H1 (cell line): ENCODE measurements at places on chromosomes 2 and 18. TPM values are rescaled to one million over a fixed set of nuclear protein-coding genes. Genes with fewer than 3 reads are reported as not detected.

The ANTXR1 gene
- 44.3 and 45.9 TPM in 2 replicates for total RNA-seq

The VIT gene
- not detected in 2 replicates for total RNA-seq

The ONECUT2 gene
- total RNA-seq: 1.9 and 3.3 TPM in 2 replicates

The TUBA4B gene
- total RNA-seq: 0.24 TPM in 1 of 2 replicates, not detected in the other

DNA sequence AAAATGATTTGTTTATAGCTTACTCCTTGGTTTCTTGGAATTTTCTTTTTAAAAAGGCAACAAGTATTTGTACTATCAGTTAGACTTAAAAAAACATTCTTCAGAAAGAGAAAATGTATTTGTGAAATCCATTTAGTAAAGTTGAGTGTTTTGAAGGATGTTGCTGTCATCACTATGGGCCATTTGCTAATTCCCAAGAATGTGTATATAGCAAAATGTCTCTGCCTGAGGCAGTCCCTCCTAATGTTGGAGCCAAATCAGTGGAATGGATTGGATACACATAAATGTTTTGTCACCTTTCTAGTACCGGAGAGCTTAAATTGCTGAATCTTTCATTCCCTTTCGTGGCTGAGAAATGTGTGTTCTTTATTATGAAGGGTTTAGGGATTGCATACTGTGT lies 890.2 kb upstream of the ZEB2 start:
- H3K4me3 ChIP-seq: no peak overlapping the region
- H3K27me3 ChIP-seq: no peaks in the 10 kb centered on the region
- DNase-seq: no peak
- H3K4me1 ChIP-seq: no peaks in the 10 kb centered on the region
- no peaks in the 10 kb centered on the region for H3K36me3 ChIP-seq
- H3K27ac ChIP-seq: no peak overlapping the region

- DNase-seq: no peak
- H3K36me3 ChIP-seq: no peaks in the 10 kb centered on the region
- H3K4me3 ChIP-seq: no peak overlapping the region
- no peak overlapping the region for H3K27ac ChIP-seq
- 0 out of 2 replicates have a peak, but pooled peaks cover 2% of the 10 kb centered on the region for H3K4me1 ChIP-seq
Observed at GRCh38 chr2:143528021-143528420, 398.8 kb downstream of the ARHGAP15 start.

DNA sequence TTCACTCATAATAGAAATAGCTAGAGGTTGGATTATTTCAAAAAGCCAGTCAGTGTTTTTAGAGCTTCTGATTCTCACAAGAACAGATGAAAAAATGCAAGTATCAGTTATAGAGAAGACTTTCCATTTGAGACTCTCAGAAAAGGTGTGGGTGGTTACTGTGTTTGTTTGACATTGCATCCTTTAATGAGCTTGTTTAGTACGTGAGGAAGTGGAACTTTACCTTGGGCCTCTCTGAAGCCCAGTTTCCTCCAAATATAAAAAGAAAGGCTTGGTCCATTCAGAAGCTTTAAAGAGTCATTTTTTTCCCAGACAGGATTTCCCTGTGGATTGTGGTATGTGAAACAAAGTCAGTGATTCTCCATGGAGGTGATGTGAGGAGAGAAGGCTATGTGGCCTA lies 89.9 kb upstream of the RANBP2 start:
- DNase-seq: no peak
- H3K27me3 ChIP-seq: no peaks in the 10 kb centered on the region
- no peaks in the 10 kb centered on the region for H3K4me1 ChIP-seq
- H3K36me3 ChIP-seq: no peaks in the 10 kb centered on the region

DNA sequence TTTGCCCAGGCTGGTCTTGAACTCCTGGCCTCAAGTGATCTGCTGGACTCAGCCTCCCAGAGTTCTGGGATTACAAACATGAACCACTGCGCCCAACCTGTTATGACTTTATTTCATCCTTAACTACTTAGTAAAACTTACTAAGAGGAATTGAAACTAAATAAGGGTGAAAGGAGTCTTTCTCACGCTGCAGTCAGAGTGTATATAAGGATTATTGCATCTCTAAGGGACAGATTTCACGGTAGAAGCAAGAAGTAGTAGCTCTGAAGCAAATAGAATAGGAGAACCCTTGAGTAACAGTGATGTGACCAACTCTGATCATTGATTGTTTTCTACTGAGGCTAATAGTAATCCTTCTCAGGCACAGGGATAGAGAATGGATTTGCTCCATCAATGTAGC lies 960.1 kb downstream of the CPS1 start:
- H3K27me3 ChIP-seq: no peaks in the 10 kb centered on the region
- H3K4me1 ChIP-seq: no peaks in the 10 kb centered on the region; the same call in 1 of the 2 replicates
- no peaks in the 10 kb centered on the region for H3K36me3 ChIP-seq
- DNase-seq: no peak

- H3K27me3 ChIP-seq: no peaks in the 10 kb centered on the region
- H3K4me1 ChIP-seq: no peaks in the 10 kb centered on the region
- no peak overlapping the region for H3K27ac ChIP-seq
- H3K4me3 ChIP-seq: no peak overlapping the region
- DNase-seq: no peak
Observed at GRCh38 chr18:21663578-21663977, 41.0 kb downstream of the ABHD3 start.

DNA sequence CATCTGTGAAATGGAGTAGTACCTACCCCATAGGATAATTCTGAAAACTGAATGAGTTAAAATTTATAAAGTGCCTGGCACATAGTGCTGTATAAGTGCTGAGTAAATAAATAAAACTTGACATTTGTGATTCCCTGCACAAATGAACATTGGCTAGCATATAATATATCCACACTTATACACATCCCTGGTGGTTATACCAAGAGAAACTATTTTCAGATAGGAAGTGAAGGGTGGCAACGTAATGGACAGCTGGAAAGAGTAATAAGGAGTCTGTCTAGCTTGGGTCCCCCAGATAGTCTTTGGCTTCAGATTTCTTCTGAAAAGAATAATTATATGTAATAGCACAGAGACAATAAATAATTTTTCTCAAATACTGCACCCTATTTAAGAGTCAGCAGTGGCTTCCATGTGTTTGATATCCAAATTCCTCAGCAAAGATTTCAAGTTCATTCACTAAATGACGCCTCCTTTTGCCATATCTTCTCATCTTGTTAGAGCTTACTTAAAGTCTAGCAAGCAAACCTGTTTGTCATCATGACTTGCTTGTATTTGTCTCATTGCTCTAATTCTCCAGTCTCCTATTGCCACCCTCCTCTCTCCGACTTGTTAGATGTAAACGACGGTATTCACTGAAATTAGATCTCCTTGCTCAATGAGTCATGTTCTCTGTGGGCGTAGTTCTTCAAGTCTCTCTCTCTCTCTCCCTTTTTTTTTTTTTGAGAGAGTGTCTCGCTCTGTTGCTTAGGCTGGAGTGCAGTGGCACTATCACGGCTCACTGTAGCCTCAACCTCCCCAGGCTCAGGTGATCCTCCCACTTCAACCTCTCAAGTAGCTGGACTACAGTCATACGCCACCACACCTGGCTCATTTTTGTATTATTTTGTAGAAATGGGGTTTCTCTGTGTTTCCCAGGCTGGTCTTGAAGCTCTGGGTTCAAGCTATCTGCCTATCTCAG lies 8.7 kb upstream of the ADGRF3 start:
- no peak overlapping the region for H3K4me3 ChIP-seq
- H3K36me3 ChIP-seq: no peaks in the 10 kb centered on the region
- no peak for DNase-seq
- H3K27me3 ChIP-seq: no peaks in the 10 kb centered on the region
- H3K4me1 ChIP-seq: no peaks in the 10 kb centered on the region
- no peak overlapping the region for H3K27ac ChIP-seq

GRCh38 chr2:52611759-52612158 lies 1155.8 kb upstream of the CHAC2 start:
- H3K27ac ChIP-seq: no peak overlapping the region
- H3K27me3 ChIP-seq: no peaks in the 10 kb centered on the region
- no peaks in the 10 kb centered on the region for H3K4me1 ChIP-seq
- no peak for DNase-seq

DNA sequence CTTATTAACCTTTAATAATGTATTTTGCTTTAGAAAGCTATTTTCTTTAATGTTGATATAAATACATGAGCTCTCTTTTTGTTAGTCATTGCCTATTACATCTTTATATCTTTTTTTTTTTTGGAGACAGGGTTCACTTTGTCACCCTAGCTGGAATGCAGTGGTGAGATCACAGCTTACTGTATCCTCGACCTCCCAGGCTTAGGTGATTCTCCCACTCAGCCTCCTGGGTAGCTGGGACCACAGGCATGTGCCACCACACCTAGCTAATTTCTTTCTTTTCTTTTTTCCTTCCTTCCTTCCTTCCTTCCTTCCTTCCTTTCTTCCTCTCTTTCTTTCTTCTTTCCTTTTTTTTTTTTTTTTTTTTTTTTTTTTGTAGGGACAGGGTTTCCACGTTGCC lies 15.4 kb downstream of the NAB1 start:
- H3K4me1 ChIP-seq: no peaks in the 10 kb centered on the region
- no peak for DNase-seq
- H3K27ac ChIP-seq: no peak overlapping the region
- H3K27me3 ChIP-seq: no peaks in the 10 kb centered on the region
- H3K4me3 ChIP-seq: no peak overlapping the region

DNA sequence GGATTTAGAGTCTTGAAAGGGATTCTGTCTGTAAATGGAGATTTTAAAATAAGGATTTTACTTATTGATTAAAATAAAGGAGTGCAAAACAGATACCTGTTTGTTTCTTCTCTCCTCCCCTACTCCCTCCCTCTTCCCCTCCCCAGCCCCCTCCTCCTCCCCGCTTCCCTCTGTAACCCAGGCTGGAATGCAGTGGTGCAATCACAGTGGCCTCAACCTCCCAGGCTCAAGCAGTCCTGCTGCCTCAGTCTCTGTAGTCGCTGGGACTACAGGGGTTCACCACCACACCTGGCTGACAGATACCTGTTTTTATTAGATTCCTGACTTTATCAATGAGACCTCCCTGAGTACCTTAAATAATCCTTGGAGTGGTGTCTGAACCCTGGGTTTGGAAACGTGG lies 57.1 kb downstream of the OXER1 start:
- no peak for DNase-seq
- no peaks in the 10 kb centered on the region for H3K27me3 ChIP-seq
- no peak overlapping the region for H3K27ac ChIP-seq

DNA sequence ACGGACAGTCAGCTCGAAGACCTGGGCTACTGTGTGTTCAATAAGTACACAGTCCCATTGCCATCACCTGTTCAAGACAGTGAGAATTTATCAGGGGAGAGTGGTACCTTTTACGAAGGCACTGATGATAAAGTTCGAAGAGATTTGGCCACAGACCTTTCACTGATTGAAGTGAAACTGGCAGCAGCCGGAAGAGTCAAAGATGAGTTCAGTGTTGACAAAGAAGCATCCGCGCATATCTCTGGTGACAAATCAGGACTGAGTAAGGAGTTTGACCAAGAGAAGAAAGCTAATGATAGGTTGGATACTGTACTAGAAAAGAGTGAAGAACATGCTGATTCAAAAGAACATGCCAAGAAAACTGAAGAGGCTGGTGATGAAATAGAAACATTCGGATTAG lies 76.9 kb upstream of the UNC80 start:
- no peak for DNase-seq
- H3K36me3 ChIP-seq: no peaks in the 10 kb centered on the region
- no peak overlapping the region for H3K27ac ChIP-seq
- no peaks in the 10 kb centered on the region for H3K27me3 ChIP-seq
- H3K4me1 ChIP-seq: no peaks in the 10 kb centered on the region

- no peak overlapping the region for H3K27ac ChIP-seq
- no peaks in the 10 kb centered on the region for H3K36me3 ChIP-seq
- H3K4me3 ChIP-seq: peak overlapping the region; percentile 68
- H3K4me1 ChIP-seq: no peaks in the 10 kb centered on the region; the same call in 1 of the 2 replicates
- no peak for DNase-seq
Observed at GRCh38 chr2:54724560-54725342, 1.3 kb downstream of the EML6 start.

- H3K4me1 ChIP-seq: no peaks in the 10 kb centered on the region
- DNase-seq: no peak
- H3K27ac ChIP-seq: no peak overlapping the region
- H3K27me3 ChIP-seq: no peaks in the 10 kb centered on the region
Observed at GRCh38 chr2:224208007-224208406, 168.9 kb upstream of the SERPINE2 start.

DNA sequence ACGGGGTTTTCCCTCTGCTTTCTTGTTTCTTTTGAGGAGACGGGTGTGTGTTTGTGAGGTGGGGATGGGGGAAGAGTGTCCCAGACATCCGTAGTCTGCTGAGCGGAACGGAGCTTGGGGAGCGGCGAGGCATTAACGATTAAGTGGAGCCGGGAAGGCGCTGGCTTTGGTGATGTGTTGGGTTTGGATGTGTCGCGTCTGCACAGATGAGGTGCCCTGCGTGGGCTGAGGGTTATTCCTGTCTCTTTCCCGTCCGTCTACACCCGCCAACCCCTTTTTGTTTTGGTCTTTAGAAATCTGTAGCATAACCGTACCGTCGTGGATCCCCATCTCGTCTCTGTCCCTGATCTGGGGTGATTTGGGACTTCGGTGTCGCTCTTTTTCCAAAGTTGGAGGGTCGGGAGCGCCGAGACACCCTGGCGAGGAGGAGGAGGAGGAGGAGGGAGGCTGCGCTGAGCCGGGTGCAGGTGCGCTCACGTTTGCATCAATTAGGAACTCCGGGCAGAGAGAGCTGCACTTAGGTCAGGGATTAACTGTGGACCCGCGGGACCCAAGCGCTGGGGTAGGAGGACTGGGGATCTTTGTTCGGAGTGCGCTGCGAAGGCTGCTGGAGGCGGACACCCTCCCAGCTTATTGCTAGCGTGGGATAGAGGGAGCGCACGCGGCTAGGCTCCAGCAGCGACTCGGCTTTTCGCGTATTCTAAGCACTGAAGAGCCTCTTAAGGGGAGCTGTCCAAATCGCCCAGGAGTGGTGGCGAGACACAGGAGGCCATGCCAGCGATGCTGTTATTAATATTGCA lies 720.3 kb downstream of the DPP10 start:
- peak overlapping the region; percentile 75 for H3K4me3 ChIP-seq
- H3K27ac ChIP-seq: no peak overlapping the region
- H3K36me3 ChIP-seq: no peaks in the 10 kb centered on the region
- peaks cover 2% of the 10 kb centered on the region for H3K27me3 ChIP-seq
- peak; percentile 53 for DNase-seq

DNA sequence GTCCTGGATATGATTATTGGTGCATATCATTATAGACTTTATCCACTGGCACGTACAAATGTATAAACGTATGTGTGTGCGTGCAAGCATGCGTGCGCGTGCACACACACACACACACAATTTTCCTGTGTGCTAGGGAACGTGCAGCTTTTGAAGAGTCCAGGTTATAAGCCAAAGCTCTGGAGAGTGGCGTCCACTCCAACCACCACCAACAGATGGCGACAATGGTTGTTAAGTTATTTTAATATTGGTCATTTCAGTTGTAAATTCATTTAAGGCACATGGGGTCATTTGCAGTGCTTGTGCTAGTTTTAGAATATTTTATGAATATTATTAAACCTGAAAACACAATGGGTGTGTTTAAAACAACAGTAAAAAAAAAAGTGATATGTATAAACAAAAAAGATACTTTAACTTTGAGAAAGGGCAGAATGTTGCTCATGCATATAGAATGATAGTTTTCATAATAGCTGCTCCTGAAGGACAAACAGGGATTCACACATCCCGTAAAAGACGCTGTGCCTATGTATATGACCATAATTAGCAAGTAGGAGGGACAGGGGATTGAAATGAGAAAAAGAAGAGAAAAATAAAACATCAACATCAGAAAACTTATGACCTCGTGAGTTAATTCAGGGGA lies 124.2 kb upstream of the ITGB6 start:
- H3K4me3 ChIP-seq: no peak overlapping the region
- no peak for DNase-seq
- H3K36me3 ChIP-seq: no peaks in the 10 kb centered on the region
- peaks cover 3% of the 10 kb centered on the region; the same call in 1 of the 2 replicates for H3K4me1 ChIP-seq

GRCh38 chr2:163467251-163467630 lies 268.6 kb downstream of the FIGN start:
- H3K4me3 ChIP-seq: no peak overlapping the region
- H3K36me3 ChIP-seq: no peaks in the 10 kb centered on the region
- H3K27ac ChIP-seq: no peak overlapping the region
- no peak for DNase-seq
- H3K4me1 ChIP-seq: no peaks in the 10 kb centered on the region
